ENCODE measurements at places on chromosomes 1 and 21.

- peak; percentile 35 for DNase-seq
Measured at GRCh38 chr21:34034369-34035014, 38.9 kb upstream of the MRPS6 start.

GRCh38 chr1:184189361-184189760 lies 137.8 kb downstream of the TSEN15 start:
- no peak for DNase-seq

DNA sequence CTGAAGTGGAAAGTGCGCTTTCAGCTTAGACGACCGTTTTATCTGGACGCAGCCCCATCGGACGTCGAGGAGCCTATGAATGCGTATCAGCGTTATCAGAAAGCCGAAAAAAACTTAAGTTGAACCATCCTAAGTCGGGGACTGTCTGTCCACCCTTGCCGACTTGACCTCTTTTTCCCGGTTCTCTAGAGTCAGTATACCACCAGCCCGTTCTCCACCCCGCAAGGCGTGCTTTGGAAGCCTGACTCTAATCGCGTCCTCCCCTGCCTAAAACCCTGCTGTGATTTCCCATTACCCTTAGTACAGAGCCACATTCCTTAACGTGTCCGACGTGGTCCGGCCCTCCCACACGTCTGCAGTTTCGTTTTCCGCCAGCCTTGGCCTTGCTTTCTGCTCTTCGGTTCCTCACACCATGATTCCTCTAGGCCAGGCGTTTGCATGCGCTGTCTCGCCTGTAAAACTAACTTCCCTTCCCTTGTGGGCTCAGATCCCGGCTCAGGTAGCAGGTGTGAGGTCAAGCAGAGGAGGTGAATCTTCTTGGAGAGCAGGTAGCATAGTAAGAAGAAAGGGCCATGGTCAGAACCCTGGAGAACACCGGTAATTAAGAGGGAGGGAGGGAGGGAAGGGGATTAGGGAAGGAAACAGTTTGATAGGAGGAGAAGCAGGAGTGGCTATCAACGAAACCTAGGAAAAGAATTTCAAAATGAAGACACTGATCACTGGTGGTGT lies 865 bp downstream of the ADPRS start:
- DNase-seq, result peak; percentile 57

- no peak for DNase-seq
Measured at GRCh38 chr1:96296991-96297390, 424.6 kb upstream of the PTBP2 start.

DNA sequence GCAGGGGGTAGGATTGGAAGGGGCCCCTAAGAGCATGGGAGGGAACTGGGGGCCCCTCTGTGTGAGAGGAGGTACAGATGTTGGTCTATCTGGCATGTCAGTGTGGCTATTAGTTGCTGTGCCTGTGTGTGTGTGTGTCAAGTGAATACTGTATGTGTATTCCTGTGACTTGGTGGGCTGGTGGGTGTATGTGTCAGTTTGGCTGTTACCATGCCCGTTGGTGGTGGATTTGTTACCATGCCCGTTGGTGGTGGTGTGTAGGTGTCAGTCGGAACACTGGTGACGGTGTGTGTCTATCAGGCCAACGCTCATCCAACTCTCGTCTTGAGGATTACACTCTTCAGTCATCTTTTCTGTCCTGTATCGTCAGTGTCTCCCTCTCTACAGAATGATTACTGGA lies 22.6 kb downstream of the TFAP2E start:
- no peak for DNase-seq
